Activated CD4-positive, alpha-beta T cell treated with anti-CD3 and anti-CD28 coated beads for 1 hour (primary cell): ENCODE measurements at places on chromosomes 11 and 22.
A peak's percentile ranks its signal among the peaks of the same experiment; 100 is the strongest.

GRCh38 chr11:45475173-45475572, 189.0 kb upstream of the SYT13 start:
- no peak for DNase-seq

DNA sequence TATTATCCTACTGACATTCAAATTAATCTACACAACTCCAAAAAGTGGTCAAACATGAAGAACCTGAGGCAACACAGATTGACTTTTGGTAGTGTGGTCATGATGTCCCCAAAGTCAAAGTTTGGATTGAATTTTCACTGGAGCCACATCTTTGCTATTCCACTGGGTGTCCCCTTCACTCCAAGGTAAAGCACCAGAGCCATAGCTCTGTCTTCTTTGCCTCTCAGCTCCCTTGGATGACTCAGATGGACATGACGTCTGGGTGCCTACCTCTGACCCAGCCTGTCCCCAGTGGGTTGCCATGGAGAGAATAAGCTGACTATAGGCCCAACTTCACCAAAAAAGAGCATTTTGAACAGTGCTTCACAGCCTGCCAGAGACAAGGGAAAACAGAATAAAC, 57.4 kb upstream of the ARHGAP42 start:
- DNase-seq = no peak

DNA sequence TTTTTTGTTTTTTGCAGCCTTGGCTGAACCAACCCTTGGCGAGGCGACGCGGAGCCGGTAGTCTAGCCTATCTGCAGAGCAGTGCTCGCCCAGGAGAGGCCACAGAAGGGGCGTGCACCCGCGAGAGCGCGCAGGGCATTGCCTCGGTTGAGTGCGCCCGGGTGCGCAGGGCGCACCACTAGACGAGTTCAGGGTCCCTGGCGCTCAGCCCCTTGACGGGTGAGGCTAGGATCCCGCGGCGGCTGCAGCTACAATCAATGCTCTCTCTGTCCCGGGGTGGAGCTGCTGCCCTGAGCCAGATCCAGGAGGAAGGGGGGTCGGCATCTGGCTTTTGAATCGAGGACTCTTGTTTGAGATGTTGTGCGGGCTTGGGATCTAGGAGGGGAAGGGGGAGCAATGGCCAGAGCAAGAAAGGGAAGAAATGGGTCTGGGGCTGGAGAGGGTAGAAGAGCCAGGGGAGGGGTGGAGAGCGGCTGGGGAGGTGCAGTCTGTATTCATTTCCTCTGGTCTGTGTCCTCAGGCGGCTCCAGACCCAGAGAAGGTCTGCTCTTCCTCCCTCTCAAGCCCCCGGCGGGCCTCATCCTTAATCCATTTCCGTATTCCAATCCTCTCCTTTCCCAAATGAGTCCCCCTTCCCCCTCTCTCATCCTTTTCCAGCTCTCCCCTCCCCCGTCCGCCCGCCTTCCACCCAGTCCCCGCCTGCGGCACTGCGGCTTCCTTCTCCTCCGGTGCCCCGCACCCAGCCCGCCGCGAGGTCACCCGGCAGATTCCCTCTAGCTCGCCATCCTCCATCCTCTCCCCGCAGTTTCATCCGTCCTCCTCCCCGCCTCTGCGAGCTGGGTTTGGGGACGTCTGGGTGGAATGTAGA, 797 bp downstream of the THY1 start:
- DNase-seq = no peak

DNA sequence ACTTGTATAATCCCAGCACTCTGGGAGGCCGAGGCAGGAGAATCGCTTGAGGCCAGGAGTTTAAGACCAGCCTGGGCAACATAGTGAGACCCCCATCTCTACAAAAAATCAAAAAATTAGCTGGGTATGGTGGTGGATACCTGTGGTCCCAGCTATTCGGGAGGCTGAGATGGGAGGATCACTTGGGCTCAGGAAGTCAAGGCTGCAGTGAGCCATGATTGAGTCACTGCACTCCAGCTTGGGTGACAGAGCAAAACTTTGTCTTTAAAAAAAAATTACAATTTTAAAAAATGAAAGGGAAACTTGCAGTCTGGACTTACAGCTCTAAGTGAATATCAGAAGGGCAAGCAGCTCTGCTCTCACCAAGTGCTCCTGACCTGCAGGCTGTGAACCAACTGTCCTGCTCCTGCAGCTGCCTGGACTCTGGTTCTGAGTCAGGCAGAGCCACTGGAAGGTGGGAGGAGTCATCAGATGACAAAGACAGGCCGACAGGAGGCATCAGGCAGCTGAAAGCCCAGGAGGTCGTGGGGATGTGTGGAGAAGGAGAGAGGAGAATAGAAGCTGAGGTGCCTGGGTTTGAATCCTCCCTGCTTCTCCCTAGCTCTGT, 9.6 kb downstream of the SMTNL1 start:
- no peak for DNase-seq

DNA sequence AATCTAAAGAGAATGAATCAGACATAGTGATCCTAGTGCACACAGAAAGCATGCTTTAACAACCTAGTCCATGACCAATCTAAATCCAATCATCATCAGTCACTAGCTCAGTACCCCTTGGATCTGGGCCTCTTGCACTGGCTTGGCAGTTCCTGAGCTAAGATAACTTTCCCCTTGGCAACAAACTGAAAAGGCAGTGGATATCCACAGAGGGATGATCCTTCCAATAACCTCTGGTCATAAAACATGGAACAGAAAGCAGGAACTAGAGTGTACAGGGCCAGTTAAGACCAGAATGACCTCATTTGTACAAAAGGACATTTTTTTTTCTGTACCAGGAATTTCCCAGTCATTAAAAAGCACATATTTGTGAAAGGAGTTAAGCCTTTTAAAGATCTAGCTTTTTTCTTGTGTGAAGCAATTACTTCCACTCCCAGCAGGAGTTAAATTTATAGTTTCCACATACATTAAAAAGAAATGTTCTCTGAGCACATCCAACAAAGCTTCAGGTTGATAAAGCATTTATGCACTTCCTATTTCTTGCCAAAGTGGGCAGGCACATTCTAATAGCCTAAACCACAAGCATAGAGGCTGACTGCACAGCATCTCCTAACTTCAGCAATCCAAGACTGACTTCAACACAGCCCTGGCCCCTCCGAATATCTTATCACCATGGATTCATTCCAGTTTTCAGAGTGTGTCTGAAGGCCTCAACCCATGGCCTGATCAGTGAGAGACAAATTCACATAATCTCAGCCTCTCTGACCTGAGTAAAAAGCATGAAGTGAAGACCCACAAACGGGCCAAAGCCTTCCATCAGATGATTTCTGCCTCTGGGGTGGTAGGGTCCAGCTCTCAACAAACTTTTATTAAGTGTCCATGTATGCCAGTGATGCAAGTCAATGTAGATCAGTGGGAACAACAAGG, 29.9 kb downstream of the GUCY1A2 start:
- DNase-seq = no peak

DNA sequence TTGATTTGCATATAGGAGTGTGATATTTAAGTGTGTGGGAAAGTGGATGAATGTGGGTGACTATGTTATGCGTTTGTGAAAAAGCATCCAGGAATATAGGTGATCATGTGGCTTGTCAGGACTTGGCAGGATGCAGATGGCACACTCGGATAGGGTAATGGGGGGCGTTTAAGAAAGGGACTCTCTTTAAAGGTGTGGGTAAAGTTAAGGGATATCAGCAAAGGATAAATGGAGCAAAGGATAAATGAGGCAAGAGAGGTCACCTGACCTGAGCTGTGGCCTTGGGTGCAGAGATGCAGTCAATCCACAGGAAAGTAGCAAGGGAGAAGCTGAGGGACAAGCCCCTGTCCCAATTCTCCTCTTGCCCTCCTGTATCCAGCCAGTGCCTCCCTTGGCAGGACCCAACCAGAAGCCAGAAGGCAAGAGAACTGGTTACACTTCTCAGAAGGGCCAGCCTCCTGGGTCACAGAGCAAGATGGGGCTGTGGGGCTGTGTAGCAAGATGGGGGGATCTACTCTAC, 47.5 kb upstream of the GRAMD1B start:
- DNase-seq = no peak

GRCh38 chr11:1049911-1050580, 13.5 kb upstream of the MUC6 start:
- no peak for DNase-seq

GRCh38 chr11:106156290-106156937, 79.0 kb downstream of the AASDHPPT start:
- no peak for DNase-seq

DNA sequence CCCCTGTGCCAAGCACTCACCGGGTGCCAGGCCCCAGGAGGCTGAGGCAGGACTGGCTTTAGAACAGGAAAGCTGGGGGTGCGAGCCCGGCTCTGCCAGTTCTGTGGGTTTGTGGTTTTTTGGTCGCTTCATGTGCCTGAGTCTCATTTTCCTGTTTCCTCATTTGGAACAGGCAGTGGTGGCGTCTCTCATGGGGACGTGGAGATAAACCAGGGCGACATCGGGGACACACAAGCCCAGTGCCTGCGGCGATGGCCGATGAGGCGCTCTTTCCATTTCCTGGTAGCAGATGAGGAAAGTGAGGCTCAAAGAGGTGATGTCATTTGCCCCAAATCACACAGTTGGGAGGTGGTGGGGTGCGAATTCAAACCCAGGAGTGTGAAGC, 20.8 kb upstream of the CHKA start:
- peak; percentile 43 for DNase-seq

GRCh38 chr11:94472916-94473799, 20.5 kb downstream of the MRE11 start:
- no peak for DNase-seq

DNA sequence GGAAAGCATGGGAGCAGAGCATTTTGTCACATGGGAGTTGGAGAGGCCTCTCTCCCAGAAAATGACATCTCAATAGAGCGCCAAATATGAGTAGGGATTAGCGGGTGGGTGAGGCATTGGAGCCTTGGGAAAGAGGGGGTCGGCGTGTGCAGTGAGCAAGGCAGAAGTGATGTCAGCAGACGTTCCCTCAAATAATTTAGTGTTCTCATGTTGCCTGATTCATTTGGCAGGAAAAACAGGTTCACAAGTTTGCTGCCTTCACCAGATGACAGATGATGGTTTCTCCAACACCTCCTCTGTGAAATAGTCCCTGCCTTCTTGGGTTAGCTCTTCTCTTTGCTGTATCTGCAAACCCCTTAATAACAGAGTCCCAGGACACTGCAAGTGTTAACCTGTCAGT, 118.5 kb upstream of the ARHGAP20 start:
- DNase-seq = no peak

DNA sequence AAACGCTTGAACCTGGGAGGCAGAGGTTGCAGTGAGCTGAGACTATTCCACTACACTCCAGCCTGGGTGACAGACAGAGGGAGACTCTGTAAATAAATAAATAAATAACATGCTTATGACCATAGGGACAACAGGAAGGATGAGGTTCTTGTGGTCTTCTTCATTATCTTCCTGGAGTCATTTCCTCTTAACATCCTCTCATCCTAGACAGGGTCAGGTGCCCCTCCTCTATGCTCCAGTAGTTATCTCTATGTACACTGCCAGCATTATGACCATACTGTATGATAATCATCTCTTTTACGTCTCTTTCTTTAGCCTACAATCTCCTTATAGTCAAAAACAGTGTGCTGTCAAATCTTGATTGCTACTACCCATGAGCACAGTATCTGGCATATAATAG, 17.7 kb downstream of the RAB30 start:
- no peak for DNase-seq

DNA sequence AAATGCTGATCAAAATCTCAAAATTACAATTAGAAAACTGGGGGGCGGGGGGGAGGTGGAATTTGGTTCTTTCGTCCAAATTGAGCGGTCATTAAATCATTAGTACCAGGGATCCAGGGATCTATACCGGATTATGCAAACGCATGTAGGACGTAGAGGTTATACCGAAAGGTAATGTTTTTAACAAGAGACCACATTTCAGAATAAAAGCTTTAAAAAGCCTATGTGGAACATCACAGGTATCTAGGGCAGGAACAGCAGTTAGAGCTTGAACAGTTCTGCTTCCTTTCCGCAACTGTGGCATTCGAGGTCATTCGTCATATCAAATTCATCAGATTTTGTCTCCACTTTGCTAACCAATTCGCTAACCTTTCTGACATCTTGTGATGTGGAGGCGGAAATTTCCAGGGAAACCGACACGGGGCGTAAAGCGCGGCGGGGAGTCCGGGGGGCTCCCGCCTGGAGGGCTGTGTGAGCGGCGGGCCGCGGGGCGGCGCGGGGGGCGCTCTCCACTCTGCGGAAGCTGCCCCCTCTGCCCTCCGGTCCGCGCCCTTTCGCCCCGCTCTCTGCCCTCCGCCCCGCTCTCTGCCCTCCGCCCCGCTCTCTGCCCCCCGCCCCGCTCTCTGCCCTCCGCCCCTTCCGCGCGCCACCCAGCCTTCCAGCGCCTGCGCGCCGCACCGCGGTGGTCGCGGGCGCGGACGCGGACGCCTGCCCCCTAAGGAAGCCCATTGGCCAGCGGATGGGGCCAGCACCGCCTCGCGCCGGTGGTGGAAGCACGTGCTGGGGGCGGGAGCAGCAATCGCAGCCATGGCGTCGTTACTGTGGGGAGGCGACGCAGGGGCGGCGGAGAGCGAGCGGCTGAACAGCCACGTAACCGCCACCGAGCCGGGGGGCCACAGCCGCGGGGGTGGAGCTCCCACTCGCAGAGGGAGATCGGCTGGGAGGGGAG, at the start of gene DDX25:
TSS of gene DDX25 (plus strand) at position 798 of the 949 bp plus-strand sequence. CDS start at position 808, 10 bp downstream.
- DNase-seq = no peak

GRCh38 chr11:64564947-64565889, 25.8 kb upstream of the SLC22A12 start:
- no peak for DNase-seq

- DNase-seq = no peak
Observed at GRCh38 chr22:18994701-18995326, 58.7 kb upstream of the PRODH start.
